ENCODE measurements at places on chromosomes 5 and 9.

- DNase-seq = no peak
These were observed 156.5 kb downstream of the PJA2 start for GRCh38 chr5:109253262-109253661.

GRCh38 chr5:126514131-126514557 lies 80.9 kb downstream of the ALDH7A1 start:
- DNase-seq = peak; percentile 30

- no peak for DNase-seq
These were observed 455.5 kb upstream of the RORB start for GRCh38 chr9:74041588-74041987.

GRCh38 chr5:143842920-143843319 lies 31.0 kb downstream of the HMHB1 start:
- no peak for DNase-seq

DNA sequence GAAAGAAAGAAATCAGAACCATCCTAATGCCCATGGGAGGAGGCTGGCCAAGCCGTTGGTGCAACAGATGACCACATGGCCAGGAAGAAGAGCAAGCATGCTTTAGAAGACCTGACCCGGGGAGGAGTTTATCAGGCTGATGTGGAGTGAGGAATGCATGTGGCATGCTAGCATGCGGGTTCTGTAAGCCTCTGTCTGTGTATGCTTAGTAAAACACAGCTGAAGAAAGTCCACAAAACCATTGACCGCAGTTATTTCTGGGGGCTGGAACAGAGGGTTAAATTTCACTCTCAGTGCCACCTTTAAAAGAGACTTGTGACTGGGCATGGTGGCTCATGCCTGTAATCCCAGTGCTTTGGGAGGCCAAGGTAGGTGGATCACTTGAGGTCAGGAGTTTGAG lies 19.1 kb downstream of the GFI1B start:
- peak; percentile 13 for DNase-seq

- DNase-seq = peak; percentile 87
These were observed 363.3 kb upstream of the RPS23 start for GRCh38 chr5:82641331-82642003.

GRCh38 chr9:105757496-105758251 lies 63.3 kb downstream of the TMEM38B start:
- no peak for DNase-seq

GRCh38 chr9:133382507-133383141 lies 6.5 kb downstream of the STKLD1 start:
- DNase-seq = no peak

DNA sequence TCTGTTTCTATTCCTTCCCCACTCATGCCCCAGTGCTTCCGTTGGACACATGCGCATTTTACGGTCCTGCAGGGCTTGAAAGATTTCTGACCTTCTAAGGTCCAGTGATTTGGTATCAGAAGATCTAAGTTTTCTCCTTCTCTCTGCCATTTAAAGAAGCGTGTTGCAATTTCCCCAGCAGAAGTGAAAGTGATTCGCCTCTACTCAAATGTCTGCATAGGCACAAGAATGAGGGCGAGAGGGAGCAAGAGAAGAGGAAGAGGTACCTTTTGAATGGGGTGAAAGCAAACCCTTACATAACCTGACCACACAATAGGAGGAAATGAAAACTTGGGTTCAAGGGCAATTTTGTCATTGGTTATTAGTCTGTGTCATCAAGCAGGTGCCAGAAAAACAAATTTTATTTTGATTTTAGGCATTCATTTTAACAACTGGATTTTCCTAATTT lies 31.7 kb upstream of the NR3C1 start:
- no peak for DNase-seq

DNA sequence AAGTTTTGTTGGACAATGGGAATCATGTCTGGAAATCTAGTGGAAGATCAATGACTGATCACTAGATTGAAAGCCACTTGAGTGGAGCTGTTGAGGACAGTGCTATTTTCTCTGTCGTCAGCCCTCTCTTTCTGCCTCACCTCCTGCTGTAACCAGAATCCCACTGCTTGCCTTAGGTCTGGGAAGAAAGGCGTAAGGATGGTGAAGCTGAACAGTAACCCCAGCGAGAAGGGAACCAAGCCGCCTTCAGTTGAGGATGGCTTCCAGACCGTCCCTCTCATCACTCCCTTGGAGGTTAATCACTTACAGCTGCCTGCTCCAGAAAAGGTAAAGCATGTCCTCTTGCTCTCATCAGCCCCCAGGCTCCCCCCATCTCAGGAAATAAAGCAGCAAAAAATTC lies 1.1 kb downstream of the NSG2 start:
- DNase-seq = no peak

Measured in fibroblast of skin of right quadriceps (primary cell).